ENCODE measurements at places on chromosomes 1 and 21. TPM values are rescaled to one million over a fixed set of nuclear protein-coding genes. Genes with fewer than 3 reads are reported as not detected.
A peak's percentile ranks its signal among the peaks of the same experiment; 100 is the strongest.

DNA sequence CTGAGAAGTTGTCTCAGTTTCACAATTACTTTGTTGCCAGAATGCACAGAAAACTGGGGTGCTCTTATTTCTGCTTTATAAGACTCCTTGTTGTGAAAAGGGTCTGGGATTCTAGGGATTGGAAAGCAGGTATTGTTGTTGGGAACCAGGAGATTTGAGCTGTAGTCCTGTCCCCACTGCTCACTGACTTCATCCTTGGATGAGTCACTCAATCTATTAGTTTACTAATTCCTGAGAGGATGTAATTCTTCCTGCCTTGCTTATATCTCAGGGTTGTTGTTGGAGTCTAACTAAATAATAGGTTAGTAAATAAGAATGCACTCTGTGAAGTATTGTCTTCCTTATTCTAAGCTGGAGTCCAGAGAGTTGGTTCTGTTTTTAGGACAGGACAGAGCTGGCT lies 172.5 kb upstream of the GALNT2 start:
- DNase-seq, result no peak

DNA sequence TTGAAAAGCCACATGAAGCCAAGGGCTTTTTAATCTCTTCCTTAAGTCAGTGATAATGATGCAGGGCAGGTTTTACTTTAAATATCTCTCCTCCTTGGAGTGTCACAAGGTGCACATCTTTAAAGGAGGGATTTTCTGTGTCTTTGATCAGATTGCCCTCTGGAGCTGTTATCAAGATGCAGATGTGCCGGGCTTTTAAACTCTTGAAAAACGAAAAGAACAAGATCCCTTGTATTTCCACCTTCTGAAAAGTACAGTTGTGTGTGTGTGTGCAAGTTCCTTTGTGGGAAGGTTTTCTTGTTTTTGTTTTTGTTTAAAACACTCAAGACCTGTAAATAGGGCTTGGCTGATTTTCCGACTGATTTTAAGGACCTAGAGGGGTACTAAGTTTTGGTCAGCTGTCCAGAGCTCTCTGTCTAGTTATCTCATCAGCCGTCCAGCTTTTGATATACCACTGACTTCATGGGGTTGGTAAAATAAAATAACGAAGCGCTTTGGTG lies 1.6 kb downstream of the MARK1 start:
- DNase-seq, result peak; percentile 32

GRCh38 chr21:42652527-42653230 lies 742 bp upstream of the PDE9A start:
- peak; percentile 50 for DNase-seq

DNA sequence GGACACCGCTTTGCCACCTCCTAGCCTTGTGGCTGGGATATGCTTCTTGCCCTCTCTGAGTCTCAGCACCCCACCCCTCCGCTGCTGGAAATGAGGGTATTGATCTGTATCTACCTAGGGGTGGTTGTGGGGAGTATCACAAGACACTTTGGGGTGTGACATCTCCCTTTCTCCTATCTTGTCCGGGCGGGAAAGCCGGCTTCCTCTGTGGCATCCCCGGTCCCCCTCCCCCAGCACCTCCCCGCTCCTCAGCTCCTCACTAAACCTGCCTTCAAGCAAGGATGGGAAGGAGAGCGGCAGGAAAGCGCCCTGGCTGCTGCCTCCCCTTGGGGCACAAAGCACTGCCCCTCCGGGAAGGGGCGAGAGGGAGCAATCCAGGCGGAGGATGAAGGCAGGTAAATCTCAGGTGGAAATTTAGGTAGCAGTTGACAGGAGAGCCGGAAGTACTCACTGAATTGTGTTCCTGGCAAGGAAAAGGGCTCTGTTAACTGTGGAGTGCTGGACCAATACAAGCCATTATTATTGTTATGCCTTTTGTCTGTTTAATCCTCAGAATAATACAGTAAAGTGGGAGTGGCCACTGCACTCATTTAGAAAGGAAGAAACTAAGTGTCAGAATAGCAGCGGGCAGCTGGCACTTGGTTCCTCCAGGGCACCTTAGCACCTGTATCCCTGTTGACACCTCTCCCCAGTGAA lies 49.0 kb upstream of the LRP8 start:
- no peak for DNase-seq

AURKAIP1 gene
- polyA plus RNA-seq, result 71.7 TPM

- DNase-seq, result no peak
These were observed 17.6 kb downstream of the ENO1 start for GRCh38 chr1:8860738-8861516.

DNA sequence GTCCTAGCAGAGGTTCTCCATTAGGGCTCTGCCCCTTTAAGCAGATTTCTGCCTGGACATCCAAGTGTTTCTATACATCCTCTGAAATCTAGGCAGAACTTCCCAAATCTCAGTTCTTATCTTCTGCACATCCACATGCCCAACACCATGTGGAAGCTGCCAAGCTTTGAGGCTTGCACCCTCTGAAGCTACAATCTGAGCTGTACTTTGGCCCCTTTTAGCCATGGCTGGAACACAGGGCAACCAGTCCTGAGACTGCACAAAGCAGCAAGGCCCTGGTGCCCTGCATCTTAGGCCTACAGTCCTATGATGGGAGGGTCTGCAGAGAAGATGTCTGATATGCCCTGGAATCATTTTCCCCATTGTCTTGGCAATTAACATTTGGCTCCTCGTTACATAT lies 8.0 kb downstream of the HAO2 start:
- no peak for DNase-seq

GRCh38 chr1:10776190-10776905 lies 20.1 kb downstream of the CASZ1 start:
- DNase-seq, result no peak

GRCh38 chr1:158333405-158334155 lies 2.2 kb upstream of the CD1B start:
- no peak for DNase-seq

- DNase-seq, result no peak
These were observed 7.5 kb downstream of the ELF3 start for GRCh38 chr1:202017749-202018467.

DNA sequence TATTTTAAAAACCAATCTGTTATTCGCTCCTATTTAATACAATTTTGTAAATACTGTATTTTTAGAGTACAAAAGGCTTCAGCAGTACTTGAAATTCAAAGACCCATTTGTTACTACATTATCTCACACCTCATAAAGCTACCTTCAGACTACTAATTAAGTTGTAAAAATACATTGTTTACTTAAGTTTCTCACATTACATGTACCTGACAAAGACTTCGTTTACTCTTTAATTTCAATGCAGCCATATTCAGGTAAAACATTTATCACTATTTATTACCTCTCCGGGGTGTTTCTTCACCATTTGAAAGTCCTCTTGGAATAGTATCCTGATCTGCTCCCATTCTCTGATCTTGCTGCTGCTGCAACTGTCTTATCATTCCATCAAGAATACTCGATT lies 55.2 kb downstream of the BRWD1 start:
- no peak for DNase-seq

F5 gene
- polyA plus RNA-seq, result 0.26 TPM

TSPEAR gene
- 0.14 TPM for polyA plus RNA-seq

- no peak for DNase-seq
These were observed 22.0 kb downstream of the TNNT2 start for GRCh38 chr1:201355471-201355870.

DNA sequence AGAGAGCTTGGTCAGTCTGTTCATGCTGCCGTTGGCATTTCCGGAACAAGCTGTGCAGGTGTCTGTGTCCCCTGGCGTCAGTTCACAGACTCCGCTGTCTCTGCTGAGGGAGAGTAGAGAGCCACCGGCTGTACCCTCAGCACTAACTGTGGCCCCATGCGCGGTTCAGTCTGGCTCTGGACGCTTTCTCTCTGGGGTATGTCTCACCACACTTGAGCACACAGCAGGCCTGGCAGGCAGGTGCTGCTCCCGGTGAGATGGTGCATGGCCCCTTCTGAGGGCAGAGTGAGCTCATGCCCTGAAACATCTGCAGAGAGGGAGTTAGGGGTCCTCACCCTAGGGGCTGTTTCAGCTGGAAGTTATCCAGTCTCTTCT lies 60.0 kb upstream of the TLR5 start:
- no peak for DNase-seq

RPTN gene
- not detected for polyA plus RNA-seq

DNA sequence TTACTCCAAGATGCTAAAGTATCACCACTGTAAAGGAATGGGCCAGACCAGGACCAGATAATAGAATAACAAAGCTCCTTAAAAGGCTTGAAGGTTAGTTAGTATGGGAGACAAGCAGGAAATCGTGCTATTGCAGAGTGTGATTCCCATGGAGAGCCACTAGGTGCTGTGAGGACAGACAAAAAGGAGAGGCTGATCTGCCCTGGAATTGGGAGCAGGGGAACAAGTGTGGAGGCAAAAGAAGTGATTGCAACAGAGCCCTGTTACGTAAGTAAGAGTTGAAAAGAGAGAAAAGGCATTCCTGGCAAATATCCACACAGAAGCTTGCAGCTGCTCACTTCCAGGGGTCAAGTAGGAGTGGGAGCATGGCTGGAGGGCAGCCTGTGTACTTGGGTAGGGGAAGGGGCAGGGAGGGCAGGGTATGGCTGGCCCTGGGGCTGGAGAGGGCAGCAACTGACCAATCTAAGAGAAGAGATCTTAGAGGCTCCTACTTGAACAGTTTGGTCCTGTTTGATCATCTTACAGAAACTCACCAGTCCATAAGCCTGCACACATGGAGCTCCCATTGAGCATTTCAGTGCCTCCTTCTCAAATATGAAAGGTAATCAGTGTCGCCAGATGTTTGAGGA lies 207.7 kb upstream of the GJB5 start:
- DNase-seq, result no peak

DNA sequence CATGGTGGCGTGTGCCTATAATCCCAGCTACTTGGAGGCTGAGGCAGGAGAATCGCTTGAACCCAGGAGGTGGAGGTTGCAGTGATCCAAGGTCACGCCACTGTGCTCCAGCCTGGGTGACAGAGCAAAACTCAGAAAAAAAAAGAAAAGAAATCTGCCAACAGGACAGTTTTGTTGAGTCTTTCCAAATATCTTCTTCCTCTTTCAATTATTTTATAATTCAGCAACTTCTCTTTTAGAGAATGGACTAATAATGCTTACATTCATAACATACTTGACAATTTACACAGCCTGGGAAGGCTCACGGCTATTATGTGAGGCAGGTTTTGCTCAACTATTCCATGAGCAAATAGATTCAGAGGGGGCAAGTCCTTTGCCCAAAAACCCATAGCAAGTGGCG lies 18.1 kb downstream of the CNR2 start:
- no peak for DNase-seq

RHD gene
- 0.30 TPM for polyA plus RNA-seq

DNA sequence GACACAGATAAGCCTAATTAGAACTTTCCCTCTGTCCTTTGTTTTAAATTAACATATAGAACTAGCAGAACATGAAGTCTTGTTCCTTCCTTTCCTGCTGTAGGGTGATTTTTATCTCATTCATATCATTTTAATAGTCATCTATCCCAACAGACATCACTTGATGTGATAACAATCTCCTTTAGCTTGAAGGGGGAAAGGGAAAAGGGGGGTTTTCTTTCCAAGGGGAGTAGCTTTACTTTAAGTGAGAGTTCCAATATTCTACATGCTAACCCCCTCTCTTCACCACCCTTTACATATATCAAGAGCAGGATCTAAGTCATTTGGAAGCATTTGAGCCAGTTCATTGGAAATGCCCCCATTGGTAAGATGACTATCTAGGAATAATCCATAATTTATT lies 241.9 kb downstream of the HHIPL2 start:
- DNase-seq, result no peak

- DNase-seq, result no peak
These were observed 12.7 kb upstream of the PTCH2 start for GRCh38 chr1:44855742-44856141.

DNA sequence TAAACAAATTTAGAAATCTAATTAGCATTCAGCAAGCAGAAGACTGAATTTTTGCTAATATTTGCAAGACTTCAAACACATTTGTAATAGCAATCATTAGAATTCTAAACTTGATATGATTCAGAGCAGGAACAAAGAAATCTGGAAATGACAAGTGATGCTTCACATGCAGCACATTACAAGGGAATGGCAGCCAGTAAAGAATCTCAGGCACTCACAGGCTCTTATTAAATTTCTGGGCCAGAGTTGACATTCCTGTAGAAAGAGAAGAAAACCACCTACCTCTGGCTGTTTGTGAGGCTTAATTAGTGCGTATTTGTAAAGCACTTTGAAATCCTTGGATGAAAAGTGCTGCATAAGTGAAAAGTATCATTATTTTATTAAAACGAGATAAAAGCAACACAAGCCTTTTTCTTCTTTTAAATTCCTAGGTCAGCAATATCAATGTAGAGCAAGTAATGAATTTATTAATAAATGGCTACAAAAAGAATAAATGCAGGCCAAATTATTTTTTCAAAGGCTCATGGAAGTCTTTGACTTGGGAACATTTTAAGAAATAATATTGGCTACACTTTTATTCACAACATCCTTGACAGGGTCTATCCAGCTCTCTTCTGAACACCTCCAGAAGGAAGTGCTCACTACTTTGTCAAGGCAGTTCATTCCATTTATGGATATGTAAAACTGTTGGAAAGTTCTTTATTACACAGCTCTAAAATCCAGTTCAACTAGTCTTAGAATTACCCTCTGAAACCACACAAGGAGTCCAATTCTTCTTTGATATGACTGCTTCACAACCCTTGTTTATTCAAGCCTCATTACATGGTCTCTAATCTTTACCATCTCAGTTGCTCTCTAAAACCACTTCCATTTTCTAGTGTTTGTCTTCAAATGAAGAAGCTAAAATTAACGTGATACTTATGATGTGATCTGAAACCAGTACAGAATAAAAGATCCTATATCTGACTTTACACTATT lies 32.1 kb upstream of the SCYL3 start:
- no peak for DNase-seq

GRCh38 chr1:938088-938683 lies 14.5 kb downstream of the SAMD11 start:
- DNase-seq, result no peak

GRCh38 chr1:210695026-210695425 lies 366.3 kb downstream of the HHAT start:
- DNase-seq, result no peak

LDLRAD1 gene
- not detected for polyA plus RNA-seq

- no peak for DNase-seq
These were observed 7.8 kb downstream of the DIPK1A start for GRCh38 chr1:92953491-92953890.

- no peak for DNase-seq
These were observed 9.2 kb downstream of the SLC35D1 start for GRCh38 chr1:67044631-67045270.

All from hindlimb muscle (tissue), 1 donor.